Right lobe of liver (tissue), 6 donors: ENCODE measurements at places on chromosomes 12 and 14.

DNA sequence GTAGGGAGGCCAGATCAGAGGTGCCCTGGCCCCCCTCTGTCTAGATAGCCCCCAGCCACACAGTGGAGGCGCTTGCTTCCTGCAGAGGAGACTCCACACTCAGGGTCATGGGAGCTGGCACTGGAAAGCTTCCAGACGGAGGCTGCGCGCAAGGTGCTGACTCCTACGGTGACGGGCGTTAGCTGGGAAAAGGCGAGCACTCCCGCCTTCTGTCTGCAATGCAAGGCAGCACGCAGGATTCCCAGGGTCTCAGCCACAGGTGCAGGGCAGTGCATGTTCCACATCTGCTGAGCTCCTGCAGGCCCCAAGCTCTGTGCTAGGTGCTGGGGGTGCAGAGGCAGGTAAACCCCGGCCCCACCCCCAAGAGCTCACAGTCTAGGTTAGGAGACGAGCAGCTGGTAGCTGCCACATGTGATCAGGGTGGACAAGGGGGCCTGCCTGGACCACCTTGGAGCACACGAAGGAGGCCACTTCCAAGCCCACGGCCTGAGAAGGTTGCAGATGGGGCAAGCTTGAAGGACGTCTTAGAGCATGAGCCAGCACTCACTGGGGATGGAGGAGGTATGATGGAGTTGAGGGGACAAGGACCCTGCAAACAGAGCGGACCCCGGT lies 310.9 kb upstream of the DIO3 start:
- DNase-seq = no peak

DNA sequence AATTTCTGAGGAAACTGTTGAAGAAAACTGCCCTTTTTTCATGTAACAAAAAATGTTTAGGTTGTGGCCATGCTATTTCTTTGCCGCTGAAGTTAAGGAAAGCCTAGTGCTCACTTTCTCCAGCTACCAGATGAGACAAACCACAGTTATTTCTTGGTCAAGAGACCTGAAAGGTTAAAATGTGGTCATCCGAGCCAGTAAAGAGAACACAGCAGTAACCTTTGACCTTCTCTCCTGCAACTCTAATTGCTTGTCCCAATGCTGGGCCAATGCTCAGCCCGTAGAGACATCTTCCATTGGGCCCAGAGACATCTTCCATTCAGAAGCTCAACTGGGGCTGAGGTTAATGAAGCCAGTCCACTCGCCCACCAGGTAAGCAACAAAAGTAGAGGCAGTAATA lies 109.8 kb upstream of the CPSF6 start:
- DNase-seq = no peak

GRCh38 chr12:118038137-118038536 lies 21.6 kb downstream of the RFC5 start:
- DNase-seq = no peak

- no peak for DNase-seq
Measured at GRCh38 chr14:20818861-20819260, 16.2 kb upstream of the RNASE1 start.

DNA sequence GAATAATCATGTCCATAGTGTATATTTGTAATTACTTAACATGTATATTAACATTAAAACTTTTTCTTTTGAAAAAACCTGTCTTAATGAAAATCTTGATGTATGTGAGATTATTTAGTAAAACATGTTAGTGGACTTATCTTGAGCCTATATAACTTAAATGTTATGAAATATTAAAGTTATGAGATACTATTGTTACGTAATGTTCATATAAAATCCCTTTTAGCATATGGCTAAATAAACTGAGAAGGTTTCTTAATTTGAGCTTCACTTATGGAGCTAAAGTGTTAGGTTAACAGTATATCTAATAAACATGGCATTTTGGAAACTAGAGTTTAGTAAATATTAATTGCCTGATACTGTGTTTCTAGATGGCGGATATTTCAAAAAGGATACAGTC lies 59.9 kb downstream of the MIA2 start:
- no peak for DNase-seq

DNA sequence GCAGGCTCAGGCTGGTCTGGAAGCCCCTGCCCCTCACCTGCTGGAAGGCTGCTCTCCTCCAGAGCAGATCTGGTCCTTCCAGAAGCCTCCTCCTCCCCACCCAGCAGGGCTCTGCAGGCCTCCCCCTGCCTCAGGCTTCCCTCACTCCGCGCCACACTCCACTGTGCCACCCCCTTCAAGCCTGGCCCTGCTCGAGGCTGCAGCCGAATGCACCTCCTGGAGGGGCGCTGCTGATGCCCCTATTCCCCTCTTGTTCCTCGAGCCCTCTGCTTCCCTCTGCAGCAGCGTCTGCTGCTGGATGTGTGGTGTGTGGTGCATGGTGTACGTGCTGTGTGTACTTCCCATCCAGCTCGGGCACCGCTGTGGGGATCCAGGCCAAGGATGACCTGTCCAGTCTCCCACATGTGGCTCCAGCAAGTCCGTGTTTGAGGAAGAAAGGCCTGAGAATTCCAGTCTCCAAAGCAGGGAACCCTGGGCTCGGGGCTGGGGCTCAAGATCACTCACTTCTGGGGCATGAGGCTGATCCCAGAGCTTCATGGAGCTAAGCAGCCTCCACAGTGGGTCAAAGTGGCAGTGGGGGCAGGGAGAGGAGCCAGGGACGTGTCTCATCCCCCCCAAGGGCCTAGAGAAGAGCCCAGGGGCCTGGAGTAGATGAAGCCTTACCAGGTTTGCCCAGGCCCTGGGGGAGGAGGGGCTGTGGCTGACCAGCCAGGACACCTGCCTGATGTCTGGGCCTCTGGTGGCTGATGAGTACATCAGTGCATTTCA lies 136.0 kb upstream of the C14orf180 start:
- DNase-seq = peak; percentile 39

GRCh38 chr12:85796001-85796400 lies 40.2 kb downstream of the RASSF9 start:
- no peak for DNase-seq

- no peak for DNase-seq
Measured at GRCh38 chr12:40620564-40621019, 71.6 kb upstream of the CNTN1 start.

DNA sequence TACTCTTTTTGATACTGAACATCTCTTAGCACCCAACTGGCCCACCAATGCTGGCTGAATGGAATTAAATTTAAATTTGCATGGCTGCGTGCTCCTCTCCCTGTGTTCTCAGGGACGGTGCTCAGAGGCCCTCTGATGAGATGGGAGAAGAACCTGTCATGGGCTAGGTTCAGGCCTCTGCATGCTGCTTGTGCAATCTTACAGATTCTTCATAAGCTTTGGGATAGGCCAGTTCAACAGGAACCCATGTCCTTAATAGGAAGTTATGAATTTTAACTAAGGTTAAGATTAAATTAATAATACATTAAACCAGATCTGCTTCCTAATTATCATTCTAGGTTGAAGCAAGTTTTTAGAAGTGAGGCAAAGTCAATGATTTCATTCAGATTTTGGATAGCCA lies 119.7 kb upstream of the LRIG3 start:
- DNase-seq = no peak

DNA sequence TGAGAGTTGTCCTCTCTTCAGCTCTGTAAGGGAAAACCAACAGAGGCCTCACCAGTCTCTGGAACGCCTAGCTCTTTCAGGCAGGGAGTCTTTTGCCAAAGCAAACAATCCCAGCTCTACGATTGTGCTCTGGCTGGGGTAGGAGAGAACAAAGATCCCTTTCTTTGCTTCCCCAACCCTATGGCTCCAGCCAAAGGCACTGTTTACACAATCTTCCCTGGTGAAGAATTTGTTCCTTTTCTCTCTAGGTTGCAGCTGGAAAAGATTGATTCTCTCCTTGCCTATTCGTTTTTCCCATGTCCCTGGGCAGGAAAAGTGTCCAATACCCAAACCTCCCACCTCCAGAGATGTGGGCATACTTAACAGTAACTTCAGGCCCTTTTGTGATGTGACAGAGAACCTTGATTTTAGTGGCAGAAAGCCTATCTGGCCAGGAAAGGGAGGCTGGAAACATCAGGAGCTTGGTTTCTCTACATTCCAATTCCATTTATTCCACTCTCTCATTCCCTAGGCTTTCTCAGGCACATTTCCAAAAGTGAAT lies 16.8 kb downstream of the ATP5MC2 start:
- DNase-seq = peak; percentile 28
